ENCODE measurements at places on chromosomes 16 and 17.

- no peak for DNase-seq
Measured at GRCh38 chr16:11542069-11542744, 44.5 kb downstream of the LITAF start.

- DNase-seq: no peak
Measured at GRCh38 chr17:18120461-18121017, 12.0 kb downstream of the MYO15A start.

GRCh38 chr16:35506018-35506897, 2046.8 kb downstream of the TP53TG3F start:
- DNase-seq: no peak

GRCh38 chr17:37079735-37080134, 131.0 kb downstream of the AATF start:
- DNase-seq: no peak

DNA sequence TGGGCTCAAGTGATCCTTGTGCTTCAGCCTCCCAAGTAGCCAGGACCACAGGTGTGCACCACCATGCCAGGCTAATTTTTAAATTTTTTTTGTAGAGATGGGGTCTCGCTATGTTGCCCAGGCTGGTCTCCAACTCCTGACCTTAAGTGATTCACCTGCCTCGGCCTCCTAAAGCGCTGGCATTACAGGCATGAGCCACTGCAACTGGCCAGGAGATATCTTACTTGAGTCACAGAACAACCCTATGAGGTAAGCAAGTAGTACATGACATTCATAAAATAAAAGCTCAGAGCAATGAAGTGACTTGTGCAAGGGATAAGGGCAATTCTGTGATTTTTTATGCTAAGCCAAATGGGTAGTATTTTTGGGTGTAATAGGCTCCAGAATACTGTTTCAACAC, 57.3 kb downstream of the CDC27 start:
- no peak for DNase-seq

- no peak for DNase-seq
Measured at GRCh38 chr17:29574732-29575510, 6.4 kb downstream of the TP53I13 start.

- DNase-seq: no peak
Measured at GRCh38 chr16:85565801-85566526, 47.2 kb upstream of the GSE1 start.

GRCh38 chr17:35817196-35817595, 7.9 kb downstream of the TAF15 start:
- no peak for DNase-seq

GRCh38 chr16:57091200-57091974, 996 bp upstream of the CPNE2 start:
- peak; percentile 62 for DNase-seq

DNA sequence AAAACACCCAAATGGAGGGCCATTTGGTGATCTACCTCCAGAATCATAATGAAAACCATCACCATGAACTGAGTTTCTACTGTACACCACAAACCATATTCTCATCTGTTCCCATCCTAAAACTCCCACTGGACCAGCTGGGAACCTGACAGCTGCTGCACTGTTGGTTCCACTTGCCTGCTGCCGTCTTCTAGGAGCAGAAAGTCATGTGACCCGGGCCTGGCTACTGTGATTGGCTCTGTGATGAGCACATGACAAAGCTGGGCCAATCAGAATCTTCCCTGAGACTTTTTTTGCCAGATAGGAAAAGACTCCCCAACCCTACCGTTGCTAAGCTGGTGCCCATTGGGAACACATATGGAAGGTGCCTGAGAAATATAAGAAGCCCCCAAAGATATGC, 264.2 kb downstream of the MRTFB start:
- DNase-seq: no peak

GRCh38 chr16:2531371-2531695, at the start of gene CEMP1:
Gene CEMP1, minus strand, starts transcription at chr16:2531408. Its CDS starts 335 bp downstream, at chr16:2531073.
- no peak for DNase-seq

- DNase-seq: no peak
Measured at GRCh38 chr17:77454242-77455095, 313.7 kb downstream of the SEC14L1 start.

DNA sequence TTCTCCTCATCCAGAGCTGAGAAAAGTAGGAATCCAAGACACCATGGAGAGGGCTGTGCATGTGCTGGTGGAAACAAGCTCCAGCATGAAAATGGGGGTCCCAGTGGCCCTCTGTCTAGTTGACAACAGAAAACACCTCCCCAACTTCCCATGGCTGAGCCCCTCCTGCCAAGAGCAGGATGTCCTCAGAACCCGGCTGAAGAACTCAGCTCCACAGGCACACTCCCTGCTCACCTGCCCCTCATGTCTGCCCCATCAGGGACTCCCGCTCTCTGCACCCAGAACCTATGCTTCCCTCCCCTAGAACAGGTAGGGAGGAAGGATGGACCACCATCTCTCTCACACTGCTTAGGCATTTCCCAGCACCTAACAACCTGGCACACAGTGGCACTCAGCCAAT, 167.2 kb downstream of the C16orf78 start:
- no peak for DNase-seq

DNA sequence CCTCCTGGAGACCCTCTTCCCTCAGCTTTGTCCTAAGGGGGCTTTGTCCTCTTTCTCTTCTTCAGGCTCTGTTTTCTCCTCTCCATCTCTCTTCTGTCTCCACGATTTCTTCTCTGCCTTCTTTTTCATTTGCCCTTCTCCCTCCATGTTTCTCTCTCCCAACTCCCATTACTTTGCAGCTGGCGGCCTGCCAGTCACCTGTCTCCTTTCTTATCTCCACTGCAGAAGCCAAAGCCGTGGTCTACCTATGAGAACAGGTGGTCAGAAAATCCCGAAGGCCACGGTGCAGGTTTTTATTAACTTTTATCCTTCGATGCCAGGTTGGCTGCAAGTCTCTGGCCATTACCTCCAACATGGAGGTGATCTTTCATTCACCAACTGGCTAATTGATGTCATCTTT, 45.1 kb downstream of the FZD2 start:
- no peak for DNase-seq

GRCh38 chr16:15572329-15573001, 70.5 kb downstream of the MARF1 start:
- DNase-seq: no peak

- no peak for DNase-seq
Measured at GRCh38 chr16:48110982-48111381, 44.8 kb downstream of the ABCC12 start.

GRCh38 chr16:81539009-81539758, 94.6 kb downstream of the CMIP start:
- DNase-seq: peak; percentile 60

DNA sequence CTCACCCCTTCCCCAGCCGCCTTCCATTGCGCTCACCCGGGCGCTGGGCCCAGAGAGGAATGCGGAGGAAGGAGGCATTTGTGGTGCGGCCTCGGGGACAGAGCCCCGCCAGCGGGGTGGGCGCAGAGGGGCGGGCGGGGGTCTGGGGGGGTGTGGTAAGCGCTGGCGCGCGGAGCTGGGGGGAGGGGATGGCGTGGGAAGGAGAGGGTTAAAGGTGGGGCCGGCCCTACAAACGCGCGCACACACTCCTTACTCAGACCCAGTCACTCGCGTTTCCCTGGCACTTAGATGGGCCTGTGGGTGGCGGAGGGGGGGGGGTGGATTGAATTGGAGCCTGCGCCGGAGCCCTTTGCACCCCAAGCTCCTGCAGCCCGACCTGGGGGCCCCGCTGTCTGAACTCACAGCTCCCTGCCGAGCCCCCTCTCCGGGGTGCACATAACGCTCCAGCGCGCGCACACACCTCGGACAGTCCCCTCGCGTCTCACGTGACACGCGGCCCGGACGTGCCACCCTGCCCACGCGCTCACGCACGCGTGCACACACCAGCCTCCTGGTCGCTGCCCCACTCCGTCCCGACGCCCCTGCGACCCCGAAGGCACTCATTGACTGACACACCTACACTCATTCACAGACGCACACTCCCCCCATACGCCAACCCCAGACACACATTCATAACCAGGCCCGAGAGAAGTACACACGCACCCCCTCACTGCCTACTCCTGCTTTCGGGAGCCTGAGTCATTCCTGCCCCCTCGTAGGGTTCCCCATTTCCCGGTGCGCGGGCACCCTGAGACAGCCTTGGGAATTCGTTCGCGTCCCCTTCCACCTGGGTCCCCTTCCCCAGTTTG, 844 bp downstream of the TBKBP1 start:
- DNase-seq: peak; percentile 42

GRCh38 chr17:60577147-60577915, 22.7 kb upstream of the PPM1D start:
- peak; percentile 50 for DNase-seq

- no peak for DNase-seq
Measured at GRCh38 chr16:7861891-7862582, 529.4 kb downstream of the RBFOX1 start.

DNA sequence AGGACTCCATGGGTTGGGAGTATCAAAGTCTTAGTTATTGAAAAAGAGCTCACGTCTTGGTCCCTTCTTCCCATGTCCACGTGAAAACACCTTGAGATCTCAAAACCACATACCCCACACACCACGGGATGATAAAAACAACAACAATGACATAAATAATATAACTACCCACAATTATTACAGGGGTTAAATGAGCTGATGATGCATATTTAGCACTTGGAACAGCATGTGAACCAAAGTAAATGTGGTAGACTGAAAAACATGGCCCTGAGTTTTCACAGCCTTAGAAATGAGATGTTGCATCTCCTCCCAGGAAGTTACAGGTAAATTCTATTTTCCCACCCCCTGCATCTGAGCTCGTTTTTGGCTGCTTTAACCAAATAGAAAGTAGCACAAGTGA, 208.9 kb downstream of the C16orf95 start:
- DNase-seq: no peak

GRCh38 chr16:50542703-50543102, 5.5 kb upstream of the NKD1 start:
- no peak for DNase-seq

- peak; percentile 38 for DNase-seq
Measured at GRCh38 chr17:81523402-81524038, 4.7 kb upstream of the FSCN2 start.

DNA sequence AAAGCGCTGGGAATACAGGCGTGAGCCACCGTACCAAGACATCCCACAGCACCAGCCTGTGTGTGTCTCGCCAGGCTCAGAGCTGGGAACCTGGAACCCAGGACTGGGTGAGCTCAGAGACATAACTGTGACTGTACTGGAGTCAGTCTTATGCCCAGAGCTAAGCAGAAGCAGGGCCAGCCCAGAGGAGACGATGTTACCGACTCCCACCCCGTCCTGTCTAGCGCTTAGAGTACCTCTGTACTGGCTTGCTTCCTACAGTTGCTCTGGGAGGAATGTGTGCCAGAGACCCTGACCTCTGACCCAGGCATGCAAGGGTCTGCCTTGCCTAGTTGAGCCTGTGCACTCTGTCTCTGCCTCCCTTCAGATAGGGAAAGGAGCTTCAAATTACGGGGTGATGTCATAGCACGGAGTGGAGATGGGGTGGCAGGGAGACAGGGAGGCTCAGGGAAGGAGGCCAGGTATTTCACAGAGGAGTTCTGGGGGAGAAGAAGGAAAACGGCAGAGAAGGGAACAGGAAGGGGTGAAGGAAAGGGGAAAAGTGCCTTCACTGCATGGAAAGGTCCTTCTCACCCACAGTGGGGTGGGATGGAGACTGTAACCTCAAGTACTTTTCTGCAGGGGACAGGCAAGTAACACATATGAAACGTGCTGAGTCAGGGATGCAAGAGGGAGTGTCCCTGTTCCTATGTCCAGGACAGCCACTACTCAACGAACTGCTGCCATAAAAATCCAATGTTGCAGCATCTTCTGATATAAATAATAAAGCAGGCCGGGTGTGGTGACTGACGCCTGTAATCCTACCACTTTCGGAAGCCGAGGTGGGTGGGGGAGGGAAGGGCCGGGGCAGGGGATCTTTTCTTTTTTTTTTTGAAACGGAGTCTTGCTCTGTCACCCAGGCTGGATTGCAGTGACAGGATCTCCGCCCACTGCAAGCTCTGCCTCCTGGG, 5.8 kb upstream of the ARMC5 start:
- DNase-seq: peak; percentile 73

GRCh38 chr17:31524926-31525800, 133.7 kb downstream of the RAB11FIP4 start:
- peak; percentile 92 for DNase-seq

DNA sequence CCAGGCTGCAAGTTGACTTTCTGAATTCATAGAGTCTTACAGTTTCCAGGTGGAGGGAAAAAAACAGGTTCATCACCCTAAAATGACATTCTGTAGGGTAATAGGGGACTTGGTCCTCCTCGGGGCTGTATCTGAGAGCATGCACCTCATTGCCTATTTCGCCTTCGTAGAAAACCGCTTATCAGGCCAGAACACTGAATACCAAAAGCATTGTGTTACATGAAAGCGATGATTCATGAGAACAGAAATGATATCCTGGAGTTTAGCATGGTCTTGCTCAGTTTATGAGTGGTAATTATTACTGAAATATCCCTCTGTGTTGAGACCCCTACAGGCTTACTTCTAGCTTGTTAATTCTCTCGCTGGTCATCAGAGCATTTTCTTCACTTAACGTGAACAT, 61.4 kb upstream of the ARHGAP44 start:
- DNase-seq: peak; percentile 35

- no peak for DNase-seq
Measured at GRCh38 chr17:37742762-37743611, 1.9 kb downstream of the HNF1B start.

DNA sequence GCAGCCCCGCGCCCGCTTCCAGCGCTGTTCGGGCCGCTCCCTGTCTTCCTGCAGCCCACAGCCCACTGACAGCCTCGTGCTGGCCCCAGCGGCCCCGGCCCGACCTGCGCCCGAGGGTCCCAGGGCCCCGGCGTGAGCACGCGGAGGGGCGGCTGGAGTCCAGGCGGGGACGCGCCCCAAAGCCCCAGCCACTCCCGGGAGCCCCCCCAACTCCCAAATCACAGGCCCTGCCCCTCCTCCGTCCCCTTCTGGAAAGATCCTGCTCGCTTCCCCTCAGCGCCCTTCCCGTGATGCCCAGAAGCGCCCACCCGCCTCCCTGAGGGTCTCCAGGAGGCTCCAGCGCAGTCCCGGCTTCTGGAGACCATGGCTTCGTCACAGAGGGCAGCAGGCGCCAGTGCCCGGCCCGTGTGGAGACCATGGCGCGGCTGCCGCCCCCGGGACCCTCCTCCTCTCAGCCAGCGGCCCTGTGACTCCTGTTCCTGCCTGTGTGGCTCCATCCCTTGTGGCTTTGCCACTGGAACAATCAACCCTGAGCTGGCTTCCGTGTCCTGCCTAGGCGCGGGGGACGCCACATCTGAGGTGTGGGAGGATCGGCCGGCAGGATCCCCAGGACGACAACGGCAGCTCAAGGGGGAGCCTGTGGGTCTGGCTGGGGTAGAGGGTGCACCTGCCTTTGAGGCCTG, 3.9 kb downstream of the UTS2R start:
- no peak for DNase-seq

- DNase-seq: no peak
Measured at GRCh38 chr16:58212824-58213655, 15.1 kb upstream of the CSNK2A2 start.
